ENCODE measurements at places on chromosomes 2 and 18. TPM values are rescaled to one million over a fixed set of nuclear protein-coding genes. Genes with fewer than 3 reads are reported as not detected.

DNA sequence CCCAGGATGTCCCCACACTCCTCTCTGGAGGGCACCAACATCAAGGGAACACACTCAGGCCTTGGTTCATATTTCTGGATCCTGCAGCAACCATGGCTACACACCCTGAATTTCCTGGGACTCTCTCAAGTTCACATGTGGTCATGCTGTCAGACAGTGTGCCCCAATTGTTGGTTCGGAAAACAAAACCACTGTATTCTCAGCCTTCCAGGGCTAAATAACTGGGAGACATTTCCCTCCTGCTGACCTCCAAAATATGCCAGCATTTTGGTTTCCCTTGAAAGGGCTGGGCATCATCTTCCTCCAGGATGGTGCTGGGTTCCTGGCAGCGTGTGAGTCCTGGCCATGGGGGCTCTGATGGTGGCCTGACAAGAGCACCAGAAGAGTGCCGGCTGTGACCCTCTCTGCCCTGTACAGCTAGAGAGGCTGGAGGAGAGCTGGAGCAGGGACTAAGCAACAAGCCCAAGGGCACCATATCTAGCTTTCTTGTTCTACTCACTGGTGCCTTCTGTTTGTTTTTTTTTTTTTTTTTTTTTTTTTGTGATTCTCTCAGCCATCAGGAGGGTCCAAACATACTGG, 37.5 kb upstream of the WIPF1 start:
- DNase-seq, result no peak

Gene SCG2
- not detected for total RNA-seq

GRCh38 chr2:176473177-176473576, 203.9 kb downstream of the MTX2 start:
- no peak for DNase-seq

DNA sequence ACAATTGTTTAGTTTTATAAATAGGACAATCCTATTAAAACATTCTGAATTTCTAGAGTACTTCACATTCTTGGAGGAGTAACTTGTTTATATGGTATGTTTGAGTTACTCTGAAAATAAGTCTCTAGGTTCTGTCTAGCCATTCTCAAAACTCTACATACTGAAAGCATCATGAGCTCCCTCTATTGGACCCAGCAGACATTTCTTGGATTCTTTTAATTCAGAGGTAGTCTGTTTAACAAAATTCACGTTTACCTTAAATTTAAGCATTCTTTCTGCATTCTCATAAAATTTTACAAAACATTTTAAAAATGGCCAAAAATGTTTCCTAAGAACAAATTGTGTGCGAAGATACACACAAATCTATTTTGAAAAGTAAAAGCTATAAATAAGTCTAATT, 15.3 kb downstream of the SP9 start:
- DNase-seq, result no peak

Gene ARHGAP28
- total RNA-seq, result 1.1 TPM

GRCh38 chr2:86442642-86443005, 1.5 kb downstream of the KDM3A start:
- DNase-seq, result peak; percentile 84

DNA sequence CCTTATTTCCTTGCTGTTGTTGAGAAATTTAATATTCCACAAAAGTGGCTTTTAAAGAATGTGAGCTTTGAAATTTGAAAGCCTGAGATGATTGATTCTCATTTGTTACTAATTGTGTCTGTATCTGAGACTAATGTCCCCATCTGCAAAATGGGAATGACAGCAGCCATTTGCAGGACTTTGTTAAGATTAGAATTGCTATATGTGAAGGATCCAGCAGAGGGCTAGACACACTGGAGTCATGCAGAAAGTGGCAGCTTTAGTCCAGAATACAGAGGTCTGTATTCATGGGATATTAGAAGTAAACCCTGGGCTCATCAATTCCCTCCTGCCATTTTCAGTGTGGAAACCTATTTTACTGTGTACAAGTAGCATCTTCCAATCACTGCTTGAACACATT, 296.5 kb upstream of the GYPC start:
- no peak for DNase-seq

GRCh38 chr2:62192811-62193210, 3.1 kb upstream of the B3GNT2 start:
- no peak for DNase-seq

- no peak for DNase-seq
Observed at GRCh38 chr2:98551316-98551715, 57.0 kb downstream of the COA5 start.

Gene INO80C
- total RNA-seq, result 21.3 TPM

- DNase-seq, result no peak
Observed at GRCh38 chr18:77632758-77633157, 383.1 kb downstream of the GALR1 start.

DNA sequence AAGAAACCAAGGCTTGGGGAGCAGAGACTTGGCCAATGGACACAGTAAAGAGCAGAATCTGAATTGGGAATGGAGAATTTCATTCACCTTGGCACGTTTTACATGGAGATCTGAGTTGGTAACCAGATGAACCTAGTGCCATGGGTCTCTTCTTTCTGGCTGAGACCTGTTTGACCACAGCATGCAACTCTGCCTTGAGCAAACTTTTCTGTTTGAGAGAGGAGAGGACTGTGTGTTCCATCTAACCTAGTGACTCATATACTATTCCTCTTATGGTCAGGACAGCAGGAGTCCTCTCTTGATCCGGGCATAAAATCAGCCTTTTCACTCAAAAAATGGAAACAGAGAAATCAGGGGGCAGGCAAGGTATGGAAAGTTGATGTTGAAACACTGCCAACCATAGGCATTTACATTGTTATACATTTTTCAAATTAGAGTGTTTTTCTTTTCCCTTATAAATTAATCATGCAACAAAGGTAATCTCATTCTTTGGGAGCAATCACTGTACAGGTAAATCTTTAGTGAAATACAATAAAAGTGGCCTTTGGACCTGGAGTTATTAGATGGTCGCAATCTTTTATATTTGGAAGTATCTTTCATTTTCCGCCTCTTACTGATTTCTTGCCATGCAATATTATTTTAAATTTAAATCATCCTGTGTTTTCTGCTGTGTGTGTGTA, 86.7 kb downstream of the NRP2 start:
- DNase-seq, result no peak

- DNase-seq, result no peak
Observed at GRCh38 chr2:69566669-69567068, 76.9 kb downstream of the AAK1 start.

- DNase-seq, result no peak
Observed at GRCh38 chr2:197647961-197648690, 27.3 kb downstream of the RFTN2 start.

- no peak for DNase-seq
Observed at GRCh38 chr18:14970027-14970426, 222.1 kb downstream of the ANKRD30B start.

DNA sequence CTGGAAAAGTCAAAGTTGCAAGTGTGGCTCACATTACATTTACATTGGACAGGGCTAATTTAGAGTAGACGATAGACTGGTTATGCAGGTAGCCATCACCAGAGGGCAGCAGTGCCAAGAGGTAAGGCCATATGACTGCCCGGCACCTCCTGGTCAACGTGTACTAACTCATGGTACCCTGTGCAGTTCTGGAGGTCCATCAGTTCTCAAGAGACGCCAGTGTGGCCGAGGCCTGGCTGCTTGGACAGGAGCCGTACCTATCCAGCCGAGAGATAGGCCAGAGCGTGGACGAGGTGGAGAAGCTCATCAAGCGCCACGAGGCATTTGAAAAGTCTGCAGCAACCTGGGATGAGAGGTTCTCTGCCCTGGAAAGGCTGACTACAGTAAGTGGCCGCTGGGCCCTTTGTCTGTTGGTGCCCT, 65.8 kb upstream of the EML6 start:
- peak; percentile 69 for DNase-seq

Measured in Right ventricle myocardium inferior (tissue), 1 donor.